ENCODE measurements at places on chromosomes 2 and 18. TPM values are rescaled to one million over a fixed set of nuclear protein-coding genes. Genes with fewer than 3 reads are reported as not detected.

Gene REEP1
- 29.3 TPM for total RNA-seq

GRCh38 chr2:56014046-56014730 is 90.6 kb upstream of the EFEMP1 start:
- DNase-seq, result no peak

DNA sequence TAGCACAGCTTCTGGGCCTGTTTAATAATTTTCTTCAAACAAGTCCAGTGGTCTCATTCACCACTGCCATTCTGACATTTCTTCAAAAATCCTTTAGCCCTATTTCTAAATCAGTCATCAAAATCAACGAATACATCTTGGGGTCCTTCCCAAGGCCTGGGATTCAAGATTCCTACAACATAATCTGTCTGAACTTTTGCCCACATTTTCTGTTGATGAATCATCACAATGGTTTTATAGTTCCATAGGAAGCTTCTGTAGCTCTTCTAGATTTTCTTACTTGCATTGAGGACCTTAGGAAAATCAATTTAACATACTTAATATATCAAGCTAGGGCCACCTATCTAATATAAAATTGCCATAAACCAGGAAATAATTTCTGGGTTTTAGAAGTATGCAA is 811.8 kb upstream of the ACVR2A start:
- DNase-seq, result no peak

DNA sequence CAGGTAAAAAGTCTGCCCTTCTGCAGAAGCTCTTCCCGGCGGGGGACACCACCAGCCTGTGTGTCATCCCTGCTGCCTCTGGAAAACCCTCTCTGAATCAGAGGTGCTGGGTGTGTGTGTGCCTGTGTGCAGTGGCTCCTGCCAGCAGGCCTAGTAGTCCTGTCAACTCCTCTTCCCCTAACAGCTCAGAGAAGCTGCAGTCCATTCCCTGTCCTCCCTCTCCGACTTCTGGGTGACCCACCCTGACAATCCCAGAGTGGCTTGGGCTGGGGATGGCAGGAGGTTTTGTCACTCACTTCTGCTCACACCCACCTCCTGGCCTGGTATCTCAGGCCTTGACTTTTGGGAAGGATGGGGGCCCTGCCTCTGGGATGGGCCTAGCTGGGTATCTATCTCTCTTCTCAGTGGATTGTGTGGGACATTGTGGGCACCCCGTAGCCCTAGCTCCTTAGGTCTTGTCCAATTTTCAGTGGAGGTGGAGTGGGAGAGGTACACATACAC is 2.3 kb downstream of the WNT10A start:
- no peak for DNase-seq

GRCh38 chr2:102009557-102009956 is 17.8 kb downstream of the IL1R2 start:
- DNase-seq, result no peak

Measured in tongue (tissue), 3 donors.